Activated T-helper 2 cell treated with anti-CD3 and anti-CD28 coated beads, Interferon-gamma antibody, Interleukin-2, Interleukin-4, amounts not matched to agents 10 μg/mL and 5 μg/mL and 100 μg/mL, durations not matched to agents 14 hours and 24 hours and 36 hours (primary cell): ENCODE measurements at places on chromosomes 2 and 18.

- H3K27ac ChIP-seq, result no peak overlapping the region
- no peak overlapping the region for H3K4me3 ChIP-seq
- peaks cover 77% of the 10 kb centered on the region for H3K27me3 ChIP-seq
Measured at GRCh38 chr2:118842661-118843482, 4.6 kb downstream of the EN1 start.

DNA sequence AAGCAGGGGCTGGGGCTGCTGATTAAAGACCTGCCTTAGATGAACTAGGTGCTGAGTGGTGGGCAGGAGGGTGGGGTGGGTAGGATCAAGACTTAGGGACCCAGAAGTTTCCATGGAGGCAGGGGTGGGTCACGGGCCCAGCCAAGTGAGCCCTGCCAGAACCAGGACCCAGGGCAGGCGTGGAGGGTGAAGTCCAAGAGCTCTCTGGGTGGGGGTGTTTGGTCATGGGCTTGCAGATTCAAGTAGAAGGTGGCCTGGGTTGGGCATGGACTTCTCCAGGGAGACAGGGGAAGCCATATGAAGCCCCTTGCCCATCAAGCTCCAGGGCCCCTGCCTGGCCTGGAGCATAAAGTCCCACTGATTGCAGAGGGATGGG, 168.8 kb downstream of the SMAD7 start:
- no peak overlapping the region for H3K4me3 ChIP-seq
- no peak overlapping the region for H3K27ac ChIP-seq
- no peaks in the 10 kb centered on the region for H3K27me3 ChIP-seq

- no peaks in the 10 kb centered on the region for H3K36me3 ChIP-seq
- H3K27me3 ChIP-seq, result peaks cover 46% of the 10 kb centered on the region
- no peak overlapping the region for H3K4me3 ChIP-seq
- H3K4me1 ChIP-seq, result peaks cover 8% of the 10 kb centered on the region
Measured at GRCh38 chr2:38442643-38443541, 65.8 kb upstream of the ATL2 start.

DNA sequence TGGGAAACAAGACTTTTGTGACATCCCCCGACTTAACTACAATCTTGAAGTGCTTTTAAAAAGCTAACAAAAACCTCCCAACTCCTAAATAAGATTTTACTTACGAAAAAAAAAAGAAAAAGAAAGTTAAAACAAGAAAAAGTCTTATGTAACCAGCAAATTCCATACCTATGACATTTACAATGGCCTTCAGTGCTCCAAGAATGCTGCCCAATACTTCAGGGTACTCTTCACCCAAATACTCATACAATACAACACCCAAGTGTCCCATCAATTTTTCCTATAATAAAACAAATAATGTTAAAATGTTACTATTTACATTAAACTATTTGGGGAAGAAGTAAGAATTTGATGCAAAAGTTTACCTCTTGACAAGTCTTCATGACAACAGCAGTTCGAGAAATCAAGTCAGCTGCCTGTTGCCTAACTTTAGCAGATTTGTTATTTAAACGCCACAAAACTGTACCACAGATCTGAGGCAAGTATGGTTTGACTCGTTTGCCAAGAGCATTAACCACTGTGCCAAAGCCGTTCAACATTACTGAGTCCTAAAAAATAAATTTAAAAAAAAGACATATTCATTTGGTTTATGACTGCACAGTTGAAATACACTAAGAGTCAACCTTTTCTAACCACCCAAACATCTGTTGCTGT, 34.8 kb downstream of the SF3B1 start:
- H3K4me1 ChIP-seq, result peaks cover 3% of the 10 kb centered on the region
- H3K36me3 ChIP-seq, result peaks cover 75% of the 10 kb centered on the region
- H3K27me3 ChIP-seq, result no peaks in the 10 kb centered on the region
- H3K27ac ChIP-seq, result no peak overlapping the region
- H3K4me3 ChIP-seq, result no peak overlapping the region

DNA sequence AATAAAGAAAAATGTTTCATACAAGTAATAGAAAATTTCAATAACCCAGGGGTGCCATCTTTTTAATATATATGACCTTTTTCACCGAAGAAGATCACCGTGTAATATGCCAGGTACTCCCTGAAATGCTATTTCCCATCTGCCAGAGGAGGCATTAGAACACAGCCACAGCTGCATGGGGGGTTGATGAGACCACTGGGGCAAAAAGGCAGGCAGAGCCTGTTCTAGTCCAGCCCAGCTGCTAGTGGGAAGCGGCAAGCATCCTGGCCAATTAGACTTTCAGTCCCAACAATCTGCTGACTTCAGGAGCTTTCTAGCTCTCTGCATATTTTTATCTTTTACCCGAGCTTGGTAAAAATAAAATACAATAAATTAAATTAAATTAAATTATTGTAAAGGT, 362.6 kb downstream of the RIT2 start:
- H3K27me3 ChIP-seq, result no peaks in the 10 kb centered on the region
- H3K4me3 ChIP-seq, result no peak overlapping the region
- H3K27ac ChIP-seq, result no peak overlapping the region
- DNase-seq, result no peak
- H3K4me1 ChIP-seq, result no peaks in the 10 kb centered on the region
- no peaks in the 10 kb centered on the region for H3K36me3 ChIP-seq

- no peak for DNase-seq
- no peak overlapping the region for H3K4me3 ChIP-seq
- peaks cover 5% of the 10 kb centered on the region for H3K36me3 ChIP-seq
- no peaks in the 10 kb centered on the region for H3K4me1 ChIP-seq
- H3K27me3 ChIP-seq, result no peaks in the 10 kb centered on the region
Measured at GRCh38 chr18:21513292-21513691, 87.2 kb downstream of the ESCO1 start.

DNA sequence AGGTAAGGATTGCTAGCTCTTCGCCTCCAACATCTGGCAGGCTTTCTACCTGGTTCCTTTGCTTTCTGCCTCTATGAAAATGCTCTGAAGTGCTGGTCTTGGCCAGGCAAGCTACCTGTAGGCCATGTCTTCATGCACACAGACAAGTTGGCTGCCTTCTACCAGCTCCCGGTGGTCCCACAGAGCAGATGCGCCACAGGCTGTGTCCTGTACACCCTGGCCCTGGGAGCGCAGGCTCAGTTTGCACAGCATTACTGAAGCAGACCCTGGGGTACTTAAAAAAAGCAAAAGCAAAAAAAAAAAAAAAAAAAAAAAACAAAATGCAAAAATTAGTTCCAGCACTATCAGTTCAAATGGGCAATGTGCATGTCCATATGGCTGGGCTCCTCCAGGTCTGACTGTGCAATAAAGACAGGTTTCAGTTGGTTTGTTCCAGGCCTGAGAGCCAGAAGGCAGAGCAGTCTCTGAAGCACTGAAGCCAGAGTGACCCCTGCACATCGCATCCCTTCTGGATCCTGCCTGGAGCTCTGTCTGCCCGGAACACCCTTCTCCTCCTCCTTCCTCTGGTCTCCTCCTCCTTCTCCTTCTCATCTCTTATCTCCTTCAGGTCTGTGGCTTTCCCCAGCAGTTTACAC, 288.0 kb upstream of the REV1 start:
- DNase-seq, result no peak
- peaks cover 2% of the 10 kb centered on the region for H3K27me3 ChIP-seq
- no peak overlapping the region for H3K4me3 ChIP-seq

DNA sequence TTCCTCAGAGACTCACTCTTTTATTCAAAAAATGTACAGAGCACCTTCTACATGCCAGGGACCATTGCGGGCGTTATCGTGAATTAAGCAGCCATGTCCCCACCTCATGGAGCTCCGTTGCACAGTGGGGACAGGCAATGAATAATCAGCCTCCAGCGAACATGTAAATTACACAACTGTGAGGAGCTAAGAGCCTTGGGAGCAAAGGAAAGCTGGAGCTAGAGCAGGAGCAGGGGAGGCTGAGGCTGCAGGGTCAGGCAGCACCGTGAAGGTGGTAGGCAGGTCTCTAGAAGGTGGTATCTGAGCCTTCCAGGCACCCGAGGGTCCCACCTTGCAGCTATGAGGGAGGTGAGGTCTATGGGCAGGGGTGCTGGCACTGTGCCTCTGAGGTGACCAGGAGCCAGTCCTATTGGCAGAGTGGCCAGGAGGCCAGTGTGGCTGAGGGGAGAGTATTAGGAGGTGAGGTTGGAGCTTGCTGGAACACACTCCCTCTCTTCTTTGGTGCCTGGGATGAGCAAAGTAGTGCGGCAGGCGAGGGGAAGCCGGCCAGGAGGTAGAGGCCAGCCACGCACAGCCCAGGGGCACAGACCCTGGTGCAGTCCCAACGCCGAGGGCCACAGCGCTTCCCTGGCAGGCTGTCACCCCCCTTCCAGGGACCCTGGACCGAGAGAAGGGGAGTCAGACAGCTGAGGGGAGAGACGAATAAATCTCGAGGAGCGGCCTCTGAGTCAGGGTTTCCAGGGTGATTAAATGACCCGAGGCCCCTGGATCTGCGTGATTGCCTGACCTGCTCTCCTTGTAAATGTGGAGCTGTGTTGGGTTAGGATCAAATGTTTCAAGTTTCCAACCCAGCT, 167.3 kb downstream of the SEPTIN10 start:
- DNase-seq, result no peak

DNA sequence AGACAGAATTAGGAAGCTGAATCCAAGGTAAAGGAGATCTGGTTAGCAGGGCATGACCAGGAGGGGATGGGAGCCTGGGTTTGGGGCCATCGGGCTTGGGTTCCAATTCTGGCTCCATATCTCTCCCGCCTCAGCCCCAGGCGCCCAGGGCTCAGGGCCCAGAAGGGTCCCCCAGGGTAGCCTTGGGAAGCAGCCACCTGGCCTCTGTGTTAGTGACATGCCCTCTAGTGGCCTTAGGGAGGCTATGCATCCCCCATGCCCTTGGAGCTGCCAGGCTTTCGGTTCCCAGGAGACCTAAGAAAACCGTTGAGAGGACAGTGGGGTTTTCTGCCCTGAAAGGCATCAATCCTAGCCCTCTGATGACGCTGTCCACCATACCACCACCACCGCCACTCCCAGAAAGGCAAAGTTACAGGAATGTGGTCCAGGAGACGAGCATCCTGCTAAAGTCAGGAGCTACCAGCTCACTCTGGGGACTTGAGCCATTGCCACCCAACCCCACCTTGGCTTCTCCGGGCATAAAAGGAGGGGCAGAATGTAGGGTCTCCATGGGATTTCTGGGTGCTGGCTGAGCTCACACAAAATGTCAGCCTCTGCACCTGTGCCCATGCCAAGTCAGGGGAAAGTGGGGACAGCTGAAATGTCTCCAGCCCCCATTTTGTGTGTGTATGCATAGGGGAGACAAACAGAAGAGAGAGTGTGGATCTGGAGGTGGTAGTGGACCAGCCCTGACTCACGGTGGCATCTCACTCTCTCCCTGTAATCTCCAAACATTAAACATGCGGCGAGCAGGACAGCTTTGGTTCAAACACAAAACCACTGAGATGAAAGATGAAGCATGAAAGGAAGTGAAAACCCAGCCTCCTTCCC, 56.5 kb downstream of the EMX1 start:
- no peak overlapping the region for H3K27ac ChIP-seq
- H3K27me3 ChIP-seq, result peaks cover 5% of the 10 kb centered on the region
- H3K4me1 ChIP-seq, result no peaks in the 10 kb centered on the region
- no peak overlapping the region for H3K4me3 ChIP-seq

- H3K4me1 ChIP-seq, result peaks cover 11% of the 10 kb centered on the region
- no peak overlapping the region for H3K27ac ChIP-seq
- DNase-seq, result no peak
- no peak overlapping the region for H3K4me3 ChIP-seq
- no peaks in the 10 kb centered on the region for H3K36me3 ChIP-seq
- H3K27me3 ChIP-seq, result peaks cover 45% of the 10 kb centered on the region
Measured at GRCh38 chr18:46329736-46330246, 225.6 kb downstream of the HAUS1 start.

DNA sequence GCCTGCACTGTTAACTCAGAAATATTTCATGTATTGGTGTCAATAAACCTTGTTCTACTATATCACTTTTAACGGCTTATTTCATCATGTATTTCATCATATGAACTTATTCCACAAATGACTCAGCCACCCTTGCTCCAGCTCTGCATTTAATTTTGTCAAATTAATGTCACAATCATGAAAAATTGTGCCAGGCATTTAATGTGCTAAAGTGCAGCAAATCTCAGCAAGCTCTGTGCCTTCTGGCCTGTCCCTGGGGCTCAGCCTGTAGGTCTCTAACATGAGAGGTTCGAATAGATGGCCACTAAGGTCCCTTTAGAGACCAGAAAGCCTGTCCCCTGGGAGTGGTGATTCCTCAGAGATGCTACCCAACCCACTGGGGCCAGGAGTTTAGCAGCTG, 28.6 kb downstream of the BOD1L2 start:
- no peak overlapping the region for H3K27ac ChIP-seq
- no peaks in the 10 kb centered on the region for H3K4me1 ChIP-seq
- H3K27me3 ChIP-seq, result no peaks in the 10 kb centered on the region
- H3K4me3 ChIP-seq, result no peak overlapping the region
- no peak for DNase-seq

- DNase-seq, result no peak
- H3K27me3 ChIP-seq, result no peaks in the 10 kb centered on the region
- H3K4me1 ChIP-seq, result no peaks in the 10 kb centered on the region
- H3K27ac ChIP-seq, result no peak overlapping the region
- H3K36me3 ChIP-seq, result no peaks in the 10 kb centered on the region
Measured at GRCh38 chr18:7760967-7761948, 194.1 kb downstream of the PTPRM start.

DNA sequence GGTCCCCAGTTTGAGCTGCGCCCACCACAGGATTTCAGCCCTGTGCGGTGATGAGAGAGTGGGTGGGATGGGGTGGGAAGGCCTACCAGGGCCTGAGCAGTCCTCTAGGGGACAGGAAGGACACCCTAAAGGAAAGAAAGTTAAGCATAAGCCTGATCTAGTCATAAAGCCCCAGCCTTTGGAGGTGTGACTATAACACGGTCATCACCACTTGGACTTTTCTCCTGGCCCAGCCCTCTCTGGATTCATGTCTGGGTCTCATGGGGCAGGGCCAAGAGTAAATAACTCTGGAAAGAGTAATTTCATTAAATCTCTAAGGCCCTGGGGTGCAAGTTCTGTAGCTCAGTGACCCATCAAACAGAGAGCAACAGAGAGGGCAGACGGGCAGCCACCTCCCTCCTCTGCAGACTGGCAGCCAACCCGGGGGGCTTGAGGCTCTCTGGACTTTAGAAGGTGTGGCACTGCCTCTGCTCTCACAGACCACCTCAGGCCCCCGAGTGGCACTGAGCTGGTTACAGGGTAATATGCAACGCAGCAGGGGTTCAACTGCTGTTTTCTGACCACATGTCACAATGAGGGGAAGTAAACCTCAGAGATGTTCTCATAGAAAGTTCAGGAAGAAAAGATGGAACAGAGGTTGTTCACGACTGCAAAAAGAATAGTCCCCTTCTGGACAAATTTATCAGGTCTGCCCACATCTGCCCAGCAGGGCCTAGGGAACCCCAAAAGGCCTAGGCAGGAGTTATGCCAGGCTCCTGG, 41.5 kb downstream of the TGFA start:
- no peaks in the 10 kb centered on the region for H3K27me3 ChIP-seq
- no peak overlapping the region for H3K27ac ChIP-seq
- H3K36me3 ChIP-seq, result no peaks in the 10 kb centered on the region
- H3K4me3 ChIP-seq, result no peak overlapping the region
- H3K4me1 ChIP-seq, result peaks cover 6% of the 10 kb centered on the region
- no peak for DNase-seq
